Jurkat, Clone E6-1 (cell line): ENCODE measurements at places on chromosomes 5 and 9.

- no peak for DNase-seq
Measured at GRCh38 chr5:154740957-154741356, 14.2 kb upstream of the LARP1 start.

DNA sequence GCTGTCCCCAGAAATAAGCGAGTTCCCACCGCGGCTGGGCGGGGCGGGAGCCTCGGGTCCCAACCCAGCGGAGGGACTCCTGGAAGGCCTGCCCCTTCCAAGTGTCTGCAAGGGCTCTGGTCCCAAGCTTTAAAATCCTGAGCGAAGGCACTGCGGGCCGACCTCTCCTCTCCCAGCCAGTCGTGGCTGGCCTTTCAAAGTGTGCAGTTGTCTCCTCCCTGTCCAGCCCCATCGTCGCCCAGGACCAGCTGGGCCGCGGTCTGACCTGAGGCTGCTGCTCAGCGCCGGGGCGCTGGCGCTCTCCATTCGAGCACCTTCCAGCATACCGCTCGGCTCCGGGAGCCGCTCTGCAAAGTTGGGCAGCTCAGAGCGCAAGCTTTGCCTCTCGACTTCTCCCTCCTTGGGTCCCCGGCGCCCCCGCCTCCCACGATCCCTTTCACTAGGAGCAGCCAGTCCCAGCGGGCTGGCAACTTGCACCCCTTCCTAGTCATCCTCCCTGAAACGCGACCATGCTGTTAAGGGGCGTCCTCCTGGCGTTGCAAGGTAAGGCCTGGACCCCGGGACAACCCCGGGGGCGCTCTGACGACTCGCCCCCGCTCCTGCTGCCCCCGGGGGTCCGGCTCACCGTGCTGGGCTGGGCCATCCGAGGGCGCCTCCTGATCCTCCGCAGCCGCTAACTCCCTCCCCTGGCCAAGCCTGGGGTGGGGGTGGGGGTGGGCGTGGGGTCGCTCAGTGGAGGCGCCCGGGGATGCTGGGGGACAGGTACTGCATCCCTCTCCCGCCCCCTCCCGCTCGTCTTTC, at the start of gene MAMDC2:
MAMDC2 (plus strand) TSS at position 160 of the 801 bp plus-strand sequence; CDS start at position 510, 350 bp downstream.
- DNase-seq = no peak

DNA sequence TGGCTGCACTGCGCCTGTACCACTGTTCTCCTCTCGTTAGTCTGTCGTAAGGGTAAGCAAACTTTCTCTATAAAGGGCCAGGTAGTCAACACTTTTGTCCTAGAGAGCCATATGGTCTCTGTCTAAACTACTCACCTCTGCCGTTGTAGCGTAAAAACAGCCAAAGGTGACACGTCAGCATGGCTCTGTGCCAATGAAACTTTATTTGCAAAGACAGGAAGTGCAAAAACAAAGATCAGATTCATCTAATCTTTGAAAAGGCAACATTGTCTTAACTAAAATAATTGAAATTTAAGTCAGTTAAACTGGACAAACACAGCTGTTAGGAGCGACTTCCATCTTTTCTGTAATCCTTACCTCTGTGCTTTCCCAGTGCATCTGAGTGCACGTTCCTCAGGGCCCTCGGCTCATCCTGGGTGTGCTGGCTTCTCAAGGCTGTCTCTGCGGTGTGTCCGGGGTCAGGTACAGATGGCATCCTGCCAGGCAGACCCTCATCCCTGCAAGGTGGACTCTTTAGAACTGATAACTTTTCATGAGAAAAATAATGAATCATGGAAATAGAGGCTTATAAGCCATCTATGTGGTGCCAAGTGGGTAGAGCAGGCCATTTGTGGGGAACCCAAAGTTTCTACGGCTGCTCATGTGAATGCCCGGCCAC, 35.2 kb upstream of the IRX4 start:
- DNase-seq = no peak

DNA sequence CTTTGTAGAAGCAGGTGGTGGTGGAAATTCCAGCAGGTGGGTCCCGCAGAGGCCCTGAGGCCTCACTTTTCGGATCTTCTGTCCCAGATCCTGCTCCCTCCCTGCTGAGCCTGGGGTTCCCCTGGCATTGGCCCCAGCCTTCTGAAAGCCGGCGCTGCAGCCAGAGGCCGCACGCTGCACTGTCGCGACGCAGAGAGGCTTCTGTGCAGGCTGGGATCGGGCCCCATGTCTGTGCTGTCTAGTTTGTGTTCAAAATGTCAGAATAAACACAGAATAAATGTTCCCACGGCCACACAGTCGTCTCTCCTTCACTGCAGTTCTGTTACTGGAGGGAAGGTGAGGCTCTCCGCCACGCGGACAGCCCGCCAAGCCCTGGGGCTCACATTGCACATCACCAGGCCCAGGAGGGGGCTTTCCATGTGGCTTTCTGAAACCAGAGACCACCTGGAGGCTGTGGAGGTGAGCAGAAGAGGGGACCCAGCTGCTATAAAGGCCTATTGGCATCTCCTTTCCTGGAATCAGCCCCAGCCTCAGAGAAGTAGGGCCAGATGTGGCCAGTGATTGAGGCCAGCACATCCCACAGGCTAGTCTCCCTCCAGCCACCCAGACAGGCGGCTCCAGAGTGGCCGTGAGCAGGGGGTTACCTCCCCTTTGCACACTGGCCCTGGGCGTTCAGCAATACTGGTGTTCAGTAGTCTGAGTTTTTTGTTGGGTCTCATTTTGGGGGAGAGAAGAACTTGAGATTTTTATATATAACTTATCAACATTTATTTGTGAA, 46.5 kb downstream of the USP20 start:
- no peak for DNase-seq

DNA sequence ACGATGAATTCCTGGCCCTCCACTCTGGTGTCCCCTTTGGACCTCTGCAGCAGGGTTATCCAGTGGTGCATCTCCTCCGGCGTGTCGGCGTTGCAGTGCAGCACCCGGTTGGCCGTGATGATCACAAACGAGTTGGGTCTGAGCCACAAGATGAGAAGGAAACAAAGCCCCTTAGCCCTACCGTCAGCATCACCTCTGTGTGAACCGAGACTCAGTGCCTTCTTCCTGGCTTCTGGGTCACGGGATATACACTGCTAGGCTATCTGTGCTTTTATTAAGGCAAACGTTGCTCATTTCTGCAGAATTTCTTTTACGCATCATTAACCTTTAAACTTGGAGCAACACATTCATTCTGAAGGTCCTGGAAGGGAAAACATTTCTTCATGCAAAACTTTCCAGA, 65.1 kb upstream of the RETREG1 start:
- DNase-seq = no peak

DNA sequence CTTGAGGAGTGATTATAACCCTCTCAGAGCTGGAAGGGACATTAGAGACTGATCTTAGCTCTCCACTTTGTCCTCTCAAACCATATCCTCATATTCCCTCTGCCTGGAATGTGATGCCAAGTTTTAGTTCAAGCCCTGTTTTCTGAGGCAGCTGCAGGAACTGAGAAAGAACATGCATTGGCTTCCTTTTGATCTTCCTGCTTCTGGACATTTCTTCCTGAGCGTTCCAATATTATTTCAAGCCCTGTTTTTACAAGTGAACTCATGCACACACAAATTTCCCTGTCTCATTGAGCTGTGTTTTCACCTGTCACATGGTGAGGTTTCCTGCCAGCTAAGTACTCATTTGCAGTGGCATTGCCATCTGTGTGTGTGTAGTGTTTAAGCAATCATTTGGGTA, 17.0 kb downstream of the FOCAD start:
- no peak for DNase-seq

DNA sequence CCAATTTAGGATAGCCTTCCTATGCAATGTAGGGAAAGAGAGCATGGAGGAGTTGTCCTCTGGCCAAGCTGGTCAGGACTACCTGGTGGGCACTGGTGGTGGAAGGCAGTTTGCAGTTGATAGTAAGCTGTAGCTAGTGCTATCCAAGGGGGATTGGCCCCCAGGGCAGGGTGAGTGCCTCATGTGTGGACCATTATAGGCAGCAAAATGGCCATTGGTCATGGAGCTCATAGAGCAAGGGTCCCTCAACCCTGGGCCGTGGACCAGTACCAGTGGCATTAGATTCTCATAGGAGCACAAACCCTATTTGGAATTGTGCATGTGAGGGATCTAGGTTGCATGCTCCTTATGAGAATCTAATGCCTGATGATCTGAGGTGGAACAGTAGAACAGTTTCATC, 139.3 kb downstream of the ZSWIM6 start:
- DNase-seq = no peak
